ENCODE measurements at places on chromosomes 16 and 17. TPM values are rescaled to one million over a fixed set of nuclear protein-coding genes. Genes with fewer than 3 reads are reported as not detected.
A peak's percentile ranks its signal among the peaks of the same experiment; 100 is the strongest.

Gene TBC1D3K
- total RNA-seq = not detected

DNA sequence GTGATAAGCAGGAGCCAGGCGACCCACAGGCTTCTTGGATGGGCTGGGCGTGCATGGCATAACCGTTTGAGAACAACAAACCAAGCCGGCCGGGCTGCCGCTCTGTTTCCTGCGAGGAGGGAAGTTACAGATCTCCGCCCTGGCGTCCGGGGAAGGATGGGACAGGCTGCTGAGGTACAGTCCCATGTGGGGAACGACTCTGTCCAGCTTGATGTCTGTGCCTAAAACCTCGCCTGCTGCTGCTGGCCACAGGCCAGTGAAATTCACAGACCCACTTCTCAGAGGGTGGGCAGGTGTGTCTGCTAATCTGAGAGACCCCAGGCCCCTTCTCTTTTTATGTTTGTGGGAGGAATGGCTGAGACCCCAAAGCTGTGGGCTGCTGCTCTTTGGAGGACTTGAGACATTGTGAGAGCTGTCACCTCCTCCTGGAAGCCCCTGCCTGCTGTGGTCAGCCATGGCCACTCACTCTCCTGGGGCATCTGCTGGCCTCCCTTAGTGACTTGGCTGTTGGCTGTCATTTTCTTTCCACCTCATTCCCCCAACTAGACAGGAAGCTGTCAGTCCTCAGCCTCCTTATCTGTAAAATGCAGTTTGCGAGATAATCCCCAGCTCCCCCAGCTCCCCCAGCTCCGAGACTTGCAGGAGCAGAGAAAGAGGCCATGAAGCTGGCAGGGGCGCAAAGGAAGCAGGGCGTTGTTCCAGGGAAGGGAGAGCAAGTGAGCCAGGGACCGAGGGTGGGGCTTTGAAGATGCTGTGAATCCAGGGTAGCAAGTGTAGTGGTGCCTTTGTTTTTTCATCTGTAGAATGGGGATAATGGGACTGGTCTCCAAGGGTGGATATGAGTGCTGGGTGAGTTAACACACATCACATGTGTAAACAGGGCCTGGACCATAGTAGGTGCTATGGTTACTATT lies 51.0 kb downstream of the CMIP start:
- no peaks in the 10 kb centered on the region for H3K27me3 ChIP-seq
- no peak overlapping the region for H3K27ac ChIP-seq
- peaks cover 3% of the 10 kb centered on the region for H3K36me3 ChIP-seq
- peaks cover 11% of the 10 kb centered on the region for H3K4me1 ChIP-seq

Gene PIPOX
- total RNA-seq = 1.8 TPM

Gene SLC38A8
- total RNA-seq = not detected

DNA sequence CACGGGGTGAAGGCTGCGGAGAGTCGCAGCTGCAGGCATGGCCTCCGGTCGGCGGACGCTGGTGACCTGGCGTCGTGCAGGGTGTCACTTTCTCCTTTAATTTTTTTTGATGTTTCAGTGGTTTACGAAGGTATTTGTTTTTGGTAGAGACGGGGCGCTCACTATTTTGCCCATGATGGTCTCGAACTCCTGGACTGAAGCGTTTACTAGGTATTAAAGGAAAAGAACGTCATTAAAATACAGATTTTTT lies 17.1 kb downstream of the ZNF213 start:
- H3K4me3 ChIP-seq = peak overlapping the region; percentile 79
- no peak for DNase-seq
- H3K27me3 ChIP-seq = no peaks in the 10 kb centered on the region
- H3K27ac ChIP-seq = peak overlapping the region; percentile 50
- H3K4me1 ChIP-seq = peaks cover 4% of the 10 kb centered on the region
- no peaks in the 10 kb centered on the region for H3K36me3 ChIP-seq

DNA sequence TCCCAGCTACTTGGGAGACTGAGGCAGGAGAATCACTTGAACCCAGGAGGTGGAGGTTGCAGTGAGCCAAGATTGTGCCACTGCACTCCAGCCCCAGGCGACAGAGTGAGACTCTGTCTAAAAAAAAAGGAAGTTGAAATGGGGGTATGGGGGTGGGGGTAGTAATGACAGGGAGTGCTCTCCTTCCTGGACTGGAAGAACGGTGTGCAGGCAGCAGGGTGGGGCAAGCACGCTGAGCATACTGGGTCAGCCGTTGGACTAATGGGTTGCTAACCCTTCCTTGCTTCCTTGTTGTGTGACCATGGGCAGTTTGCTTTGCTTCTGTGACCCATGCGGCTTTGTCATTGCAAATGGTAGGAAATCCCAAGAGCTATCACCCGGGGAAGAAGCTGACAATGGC lies 16.5 kb downstream of the KATNIP start:
- H3K27me3 ChIP-seq = no peaks in the 10 kb centered on the region
- H3K27ac ChIP-seq = no peak overlapping the region
- peaks cover 1% of the 10 kb centered on the region for H3K4me1 ChIP-seq

Gene PYDC1
- not detected for total RNA-seq

Gene CPHXL2
- total RNA-seq = not detected

Gene PRSS21
- not detected for total RNA-seq

DNA sequence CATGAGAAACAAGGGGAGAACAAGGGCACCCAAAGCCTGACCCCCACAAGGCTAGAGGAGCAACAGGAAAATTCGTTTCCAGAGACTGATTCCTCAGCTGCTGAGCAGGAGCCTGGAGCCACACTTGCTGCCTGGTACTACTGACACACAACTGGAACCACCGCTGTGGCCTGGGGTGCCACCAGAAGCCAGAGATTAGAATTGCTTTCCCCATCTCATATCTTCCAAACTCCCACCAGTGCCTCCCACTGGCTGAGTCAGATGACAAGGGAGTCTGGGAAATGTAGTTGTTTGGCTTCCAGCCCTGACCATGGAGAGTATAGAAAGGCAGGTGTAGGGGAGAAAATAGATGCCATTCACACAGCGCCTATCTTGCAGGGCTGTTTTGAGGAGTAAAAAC lies 4.1 kb upstream of the TMEM11 start:
- peak; percentile 89 for DNase-seq
- peaks cover 11% of the 10 kb centered on the region for H3K4me1 ChIP-seq
- no peaks in the 10 kb centered on the region for H3K27me3 ChIP-seq
- no peak overlapping the region for H3K4me3 ChIP-seq
- peaks cover 18% of the 10 kb centered on the region for H3K36me3 ChIP-seq

- H3K4me3 ChIP-seq = no peak overlapping the region
- no peak for DNase-seq
- H3K4me1 ChIP-seq = no peaks in the 10 kb centered on the region
- H3K36me3 ChIP-seq = no peaks in the 10 kb centered on the region
Measured at GRCh38 chr17:73586275-73586832, 57.9 kb downstream of the SDK2 start.

GRCh38 chr17:53633856-53634255 lies 188.9 kb upstream of the KIF2B start:
- no peak overlapping the region for H3K27ac ChIP-seq
- H3K4me1 ChIP-seq = peaks cover 7% of the 10 kb centered on the region
- no peaks in the 10 kb centered on the region for H3K36me3 ChIP-seq

DNA sequence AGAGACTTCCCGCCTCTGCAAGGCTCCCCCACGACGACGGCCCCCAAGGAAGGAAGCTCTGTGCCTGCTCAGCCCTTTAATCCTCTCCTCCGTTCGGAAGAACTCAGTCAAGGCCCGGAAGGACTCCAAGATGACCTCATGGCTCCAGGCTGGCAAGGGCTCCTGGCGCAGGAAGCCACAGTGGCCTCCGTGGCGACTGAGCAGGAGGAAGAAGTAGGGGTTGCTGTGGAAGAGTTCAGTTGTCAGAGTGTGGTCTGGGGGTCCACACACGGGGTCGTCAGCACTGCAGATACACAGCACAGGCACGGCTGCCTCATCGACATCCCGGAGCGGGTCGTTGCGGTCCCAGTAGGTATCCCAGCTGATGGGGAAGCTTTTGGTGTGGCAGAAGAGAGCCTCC lies 4.2 kb downstream of the ABHD15 start:
- peaks cover 5% of the 10 kb centered on the region for H3K36me3 ChIP-seq
- H3K27me3 ChIP-seq = no peaks in the 10 kb centered on the region

DNA sequence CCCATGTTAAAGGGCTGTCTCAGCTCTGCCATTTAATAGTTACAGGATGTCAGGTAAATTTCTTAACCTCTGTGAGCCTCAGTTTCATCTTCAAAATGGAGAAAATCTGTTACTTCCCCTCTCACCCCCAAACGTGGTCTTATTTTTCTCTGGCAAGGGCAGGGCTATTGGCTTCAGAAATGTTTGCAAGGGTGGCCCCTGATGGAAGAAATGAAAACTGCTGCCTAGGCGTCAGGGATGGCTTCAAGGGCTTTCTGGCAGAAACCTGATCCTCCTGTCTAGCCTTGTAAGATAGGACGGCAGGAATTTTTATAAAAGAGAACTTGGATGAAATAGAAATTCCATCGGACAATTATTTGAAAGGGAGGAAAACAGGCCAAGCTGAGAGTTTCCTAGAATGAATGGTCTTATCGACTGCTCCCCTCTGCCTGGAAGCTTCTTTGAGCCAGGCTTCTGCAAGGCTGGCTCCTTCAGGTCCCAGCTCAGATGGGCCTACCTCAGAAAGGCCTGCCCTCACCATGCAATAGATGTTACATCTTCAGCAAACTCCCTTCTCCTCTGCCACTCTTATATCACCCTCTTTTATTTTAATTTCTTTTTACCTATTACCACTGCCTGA lies 43.0 kb upstream of the TANGO6 start:
- DNase-seq = no peak
- no peaks in the 10 kb centered on the region for H3K36me3 ChIP-seq
- peak overlapping the region; percentile 65 for H3K27ac ChIP-seq
- H3K4me1 ChIP-seq = peaks cover 21% of the 10 kb centered on the region
- no peaks in the 10 kb centered on the region for H3K27me3 ChIP-seq

Gene MAP3K14
- 3.6 TPM for total RNA-seq

- H3K27ac ChIP-seq = no peak overlapping the region
- DNase-seq = no peak
- no peak overlapping the region for H3K4me3 ChIP-seq
- no peaks in the 10 kb centered on the region for H3K36me3 ChIP-seq
- no peaks in the 10 kb centered on the region for H3K27me3 ChIP-seq
Measured at GRCh38 chr16:77885571-77886295, 97.4 kb downstream of the VAT1L start.

DNA sequence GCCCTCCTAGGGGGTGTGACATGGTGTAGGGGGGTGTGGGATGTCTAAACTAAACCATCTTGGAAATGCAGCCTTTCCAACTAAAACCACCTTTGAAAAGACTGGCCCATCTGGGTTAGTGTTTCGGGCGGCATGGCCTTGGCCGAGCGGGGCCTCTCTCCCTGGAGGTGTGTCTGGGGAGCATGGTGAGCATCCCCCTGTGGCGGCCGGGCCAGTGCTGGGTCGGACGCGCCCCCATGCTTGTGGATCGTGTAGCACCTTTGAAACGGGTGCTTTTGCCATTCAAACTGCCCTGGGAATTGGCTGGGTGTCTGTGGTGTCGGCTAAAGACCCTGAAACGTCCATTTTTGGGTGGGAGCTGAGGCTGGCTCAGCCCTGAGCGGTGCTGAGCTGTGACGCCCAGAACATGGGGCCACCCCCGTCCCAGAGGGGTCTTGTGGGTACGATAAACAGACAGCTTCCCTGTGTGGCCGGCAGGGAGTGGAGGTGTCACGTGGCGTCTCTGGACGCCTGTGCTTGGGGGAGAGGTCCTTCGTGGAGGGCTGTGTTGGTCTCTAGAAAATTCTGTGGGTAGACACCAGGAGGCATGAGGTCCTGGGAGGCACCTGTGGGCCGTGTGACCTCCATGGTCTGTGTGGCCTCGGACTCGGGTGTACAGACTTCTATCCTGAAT lies 6.3 kb downstream of the METRNL start:
- H3K4me1 ChIP-seq = peaks cover 46% of the 10 kb centered on the region
- peak overlapping the region; percentile 97 for H3K27ac ChIP-seq
- no peaks in the 10 kb centered on the region for H3K27me3 ChIP-seq
- H3K36me3 ChIP-seq = peaks cover 57% of the 10 kb centered on the region
- DNase-seq = no peak

DNA sequence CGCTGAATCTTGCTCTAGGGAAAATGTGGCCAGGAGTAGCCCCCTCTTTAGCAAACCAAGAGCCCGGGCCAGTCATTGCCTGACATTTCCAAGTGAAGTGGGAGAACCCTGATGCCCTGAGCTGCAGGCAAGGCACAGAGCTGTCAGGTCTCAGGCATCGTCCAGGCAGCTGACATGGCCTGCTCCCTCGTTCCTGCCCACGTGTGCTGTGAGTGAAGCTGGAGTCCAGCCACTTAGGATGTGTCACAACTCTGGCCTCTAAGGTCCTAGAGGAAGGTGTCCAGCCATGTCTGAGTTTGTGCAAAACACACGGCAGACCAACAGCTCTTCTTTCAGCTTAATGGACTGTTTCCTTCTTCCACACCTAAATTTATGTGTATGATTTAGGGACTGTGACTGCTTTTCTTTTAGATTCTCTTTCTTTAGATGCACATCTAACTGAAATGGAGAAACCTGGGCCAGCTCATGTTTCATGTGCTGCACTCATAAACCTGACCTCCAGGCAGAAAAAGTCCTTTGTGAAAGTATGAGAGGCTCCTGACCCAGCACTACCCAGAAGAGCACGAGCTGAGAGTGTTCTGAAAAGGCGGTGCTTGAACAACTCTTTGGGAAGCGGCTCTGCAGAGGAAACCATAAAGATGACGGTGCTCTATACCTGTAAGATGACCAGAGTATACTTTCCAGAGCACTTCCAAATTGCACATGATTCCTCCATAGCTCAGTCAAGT lies 14.8 kb upstream of the LIMD2 start:
- no peaks in the 10 kb centered on the region for H3K4me1 ChIP-seq
- H3K27me3 ChIP-seq = no peaks in the 10 kb centered on the region
- peak; percentile 81 for DNase-seq

DNA sequence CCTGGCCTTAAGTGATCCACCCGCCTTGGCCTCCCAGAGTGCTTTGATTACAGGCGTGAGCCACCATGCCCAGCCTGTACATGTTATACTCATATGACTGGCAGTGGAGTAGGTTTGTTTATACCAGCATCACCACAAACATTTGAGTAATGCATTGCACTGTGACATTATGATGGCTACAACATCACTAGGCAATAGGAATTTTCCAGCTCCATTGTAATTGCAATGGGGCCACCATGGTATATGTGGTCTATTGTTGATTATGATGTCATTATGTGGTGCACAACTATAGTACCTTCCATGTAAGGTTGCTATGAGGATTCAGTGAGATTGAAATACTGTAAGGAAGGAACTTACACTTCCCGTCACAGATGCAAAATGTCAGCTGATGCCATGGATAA lies 168.9 kb downstream of the COPRS start:
- H3K4me1 ChIP-seq = peaks cover 10% of the 10 kb centered on the region
- H3K27ac ChIP-seq = no peak overlapping the region
- no peak overlapping the region for H3K4me3 ChIP-seq
- H3K27me3 ChIP-seq = no peaks in the 10 kb centered on the region
- no peak for DNase-seq

DNA sequence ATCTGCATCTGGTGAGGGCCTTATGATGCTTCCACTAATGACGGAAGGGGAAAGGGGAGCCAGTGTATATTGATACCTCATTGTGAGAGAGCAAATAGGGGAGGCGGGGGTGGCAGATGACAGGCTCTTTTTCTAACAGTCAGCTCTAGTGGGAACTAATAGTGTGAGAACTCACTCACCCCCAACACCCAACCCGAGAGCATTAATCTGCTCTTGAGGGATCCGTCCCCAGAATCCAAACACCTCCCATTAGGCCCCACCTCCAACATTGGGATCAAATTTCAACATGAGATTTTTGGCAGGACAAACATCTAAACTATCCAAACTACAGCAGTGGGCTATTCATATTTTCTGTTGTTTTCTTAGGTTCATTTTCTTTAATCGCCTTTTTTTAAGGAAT lies 54.4 kb downstream of the BPTF start:
- H3K27me3 ChIP-seq = no peaks in the 10 kb centered on the region
- no peak overlapping the region for H3K27ac ChIP-seq
- H3K4me3 ChIP-seq = no peak overlapping the region
- H3K4me1 ChIP-seq = no peaks in the 10 kb centered on the region
- peaks cover 30% of the 10 kb centered on the region for H3K36me3 ChIP-seq
- no peak for DNase-seq

- peaks cover 10% of the 10 kb centered on the region for H3K4me1 ChIP-seq
- peaks cover 10% of the 10 kb centered on the region for H3K27me3 ChIP-seq
- H3K27ac ChIP-seq = no peak overlapping the region
Measured at GRCh38 chr16:86395477-86395876, 114.8 kb upstream of the FOXF1 start.

All from osteoblast (primary cell).